ENCODE measurements at places on chromosomes 3 and 15.
A peak's percentile ranks its signal among the peaks of the same experiment; 100 is the strongest.

DNA sequence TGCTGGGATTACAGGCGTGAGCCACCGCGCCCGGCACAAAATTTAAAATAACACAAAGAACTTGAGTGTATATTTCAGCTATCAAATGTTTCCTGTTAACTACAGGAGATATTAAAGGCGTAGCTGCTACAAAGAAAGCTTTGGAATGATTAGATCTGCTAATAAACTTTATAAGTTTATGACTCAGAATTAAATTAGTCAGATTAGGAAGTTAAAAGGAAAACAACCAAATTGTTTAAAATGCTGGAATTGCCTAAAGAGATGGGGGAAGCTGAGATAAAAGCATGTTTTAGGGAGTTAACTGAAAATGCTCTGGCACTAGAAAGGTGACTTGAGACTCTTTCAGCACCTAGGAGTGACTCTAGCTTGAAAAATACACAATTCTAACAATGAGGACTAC is 58.9 kb downstream of the COL8A1 start:
- DNase-seq: no peak

DNA sequence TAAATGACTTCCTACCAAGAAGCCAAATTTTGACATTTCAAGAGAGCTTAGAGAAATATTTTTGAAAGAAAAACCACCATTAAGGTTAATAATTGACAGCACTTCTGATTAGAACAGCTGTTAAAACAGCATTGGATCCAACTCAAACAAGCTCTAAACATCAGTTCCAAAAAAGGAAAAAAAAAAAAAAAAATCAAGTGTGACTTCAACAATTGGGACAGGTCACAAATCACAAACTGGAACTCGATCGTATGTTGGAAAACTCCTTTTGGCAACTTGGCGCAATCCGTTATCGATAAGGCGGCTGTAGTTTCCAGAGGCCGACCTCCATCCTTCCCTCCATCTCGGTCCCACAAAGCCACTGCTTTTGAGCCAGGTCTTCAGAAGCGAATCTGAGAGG is 17.8 kb downstream of the TLE3 start:
- no peak for DNase-seq

DNA sequence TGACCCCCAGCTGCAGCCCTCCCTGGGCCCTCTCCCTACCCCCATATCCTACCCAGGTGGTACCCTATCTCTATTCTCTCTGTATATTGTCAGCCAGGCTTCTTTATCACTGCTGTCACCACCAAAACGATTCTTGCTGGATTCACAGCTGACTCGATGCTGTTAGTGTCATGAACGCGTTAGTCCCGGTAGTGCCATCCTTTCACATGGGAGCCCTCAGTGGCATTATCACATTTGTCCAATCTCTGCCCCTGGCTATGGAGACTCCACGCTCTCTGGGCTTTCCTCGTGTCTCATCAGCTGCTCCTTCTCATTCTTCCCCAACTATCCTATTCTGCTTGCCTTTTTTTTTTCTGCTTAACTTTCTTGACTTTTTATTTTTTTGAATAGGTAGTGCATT is 7.0 kb downstream of the SCAMP5 start:
- DNase-seq: no peak

- DNase-seq: no peak
Measured at GRCh38 chr3:111803123-111803593, 55.9 kb upstream of the PHLDB2 start.

DNA sequence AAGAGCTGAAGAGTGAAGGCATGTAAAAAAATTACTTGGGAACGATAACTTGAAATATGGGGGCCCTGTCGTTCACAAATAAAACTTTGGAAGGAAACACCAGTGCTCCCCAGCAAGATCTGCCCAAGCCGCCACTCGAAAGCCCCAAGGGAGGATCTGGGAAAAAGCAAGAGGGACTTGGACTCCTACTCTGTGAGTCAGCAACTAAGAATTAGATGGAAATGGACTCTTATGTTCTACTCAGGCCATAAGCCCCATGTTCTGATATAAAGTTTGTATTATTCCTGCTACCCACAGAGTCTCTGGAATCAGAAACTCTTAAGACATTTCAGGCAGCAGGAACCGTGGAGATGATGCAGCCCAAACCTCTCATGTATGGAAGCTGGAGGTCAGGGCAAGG is 75.7 kb downstream of the ITGB5 start:
- no peak for DNase-seq

- DNase-seq: no peak
Measured at GRCh38 chr3:70990723-70991122, 592.8 kb downstream of the FOXP1 start.

- peak; percentile 57 for DNase-seq
Measured at GRCh38 chr15:83565553-83566159, 88.3 kb upstream of the ADAMTSL3 start.

DNA sequence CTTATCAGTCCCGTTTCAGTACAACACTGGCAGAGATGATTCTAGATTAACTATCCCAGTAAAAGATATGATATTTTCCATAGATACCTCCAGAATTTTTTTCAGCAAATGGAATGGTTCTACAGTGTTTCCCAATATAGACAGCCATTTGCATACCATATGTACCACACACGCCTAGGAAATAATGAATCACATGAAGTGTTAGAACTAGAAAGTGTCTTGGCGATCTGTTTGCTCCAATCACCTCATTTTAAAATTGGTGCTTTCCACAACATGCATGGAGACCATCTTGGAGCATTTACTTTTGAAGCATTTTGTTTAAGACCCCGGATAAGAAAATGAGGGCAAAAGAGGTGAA is 2.0 kb downstream of the C2CD4A start:
- peak; percentile 20 for DNase-seq

- peak; percentile 55 for DNase-seq
Measured at GRCh38 chr3:51987568-51987967, 4.2 kb downstream of the ACY1 start.

DNA sequence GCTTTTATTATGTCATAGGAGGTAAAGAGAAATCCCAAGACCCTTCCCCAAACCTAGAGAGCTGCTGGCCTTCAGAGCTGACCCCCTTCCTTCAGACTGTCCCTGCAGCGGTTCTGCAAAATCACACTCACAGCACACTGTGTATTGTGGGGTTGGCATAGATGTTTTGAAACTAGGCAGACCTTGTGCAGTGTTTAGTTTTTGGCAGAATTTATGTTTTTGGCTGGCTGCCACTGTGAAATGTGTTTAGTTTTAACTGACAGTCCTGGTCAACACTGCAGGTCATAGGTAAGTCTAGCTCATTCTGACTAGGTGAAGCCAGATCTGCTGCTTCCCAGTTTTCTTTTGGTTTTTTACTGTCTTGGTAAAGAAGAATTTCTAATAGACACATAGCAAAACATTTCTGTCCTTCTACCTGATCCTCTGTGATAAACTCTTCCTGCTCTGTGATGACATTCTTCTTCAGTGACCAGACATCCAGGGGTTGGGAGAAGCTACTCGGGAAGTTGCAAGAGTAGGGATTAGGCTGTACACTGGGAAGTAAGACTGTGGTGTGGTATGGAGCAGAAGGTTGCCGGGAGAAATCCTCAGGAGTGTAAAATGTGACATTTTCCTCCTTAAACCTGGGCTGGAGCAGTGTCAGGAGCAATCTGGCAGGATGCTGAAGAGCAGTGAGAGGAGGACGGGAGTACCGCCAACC is 209.6 kb upstream of the MCTP2 start:
- DNase-seq: no peak

DNA sequence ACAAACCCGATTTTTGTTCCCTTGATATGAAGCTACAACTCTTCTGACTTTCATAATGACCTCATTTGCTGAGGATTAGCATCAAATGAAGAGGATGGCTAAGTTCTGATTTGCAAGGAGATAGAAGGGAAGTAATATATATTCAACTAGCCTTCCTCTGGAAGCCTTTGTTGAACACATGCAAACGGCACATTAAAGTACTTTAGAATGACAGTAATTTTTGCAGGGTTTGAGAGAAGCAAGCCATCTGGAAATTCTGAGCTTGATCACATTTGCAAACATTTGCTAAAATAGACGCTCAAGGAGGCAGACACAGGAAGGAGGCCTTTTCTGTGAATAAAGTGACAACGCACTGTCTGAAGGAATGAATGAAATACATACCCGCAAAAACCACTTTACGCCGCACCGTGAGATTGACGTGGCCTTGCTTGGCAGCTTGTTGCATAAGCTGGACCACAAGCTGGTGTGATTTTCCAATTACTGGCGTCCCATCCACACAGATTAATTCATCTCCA is 657.2 kb downstream of the MAGI1 start:
- no peak for DNase-seq

DNA sequence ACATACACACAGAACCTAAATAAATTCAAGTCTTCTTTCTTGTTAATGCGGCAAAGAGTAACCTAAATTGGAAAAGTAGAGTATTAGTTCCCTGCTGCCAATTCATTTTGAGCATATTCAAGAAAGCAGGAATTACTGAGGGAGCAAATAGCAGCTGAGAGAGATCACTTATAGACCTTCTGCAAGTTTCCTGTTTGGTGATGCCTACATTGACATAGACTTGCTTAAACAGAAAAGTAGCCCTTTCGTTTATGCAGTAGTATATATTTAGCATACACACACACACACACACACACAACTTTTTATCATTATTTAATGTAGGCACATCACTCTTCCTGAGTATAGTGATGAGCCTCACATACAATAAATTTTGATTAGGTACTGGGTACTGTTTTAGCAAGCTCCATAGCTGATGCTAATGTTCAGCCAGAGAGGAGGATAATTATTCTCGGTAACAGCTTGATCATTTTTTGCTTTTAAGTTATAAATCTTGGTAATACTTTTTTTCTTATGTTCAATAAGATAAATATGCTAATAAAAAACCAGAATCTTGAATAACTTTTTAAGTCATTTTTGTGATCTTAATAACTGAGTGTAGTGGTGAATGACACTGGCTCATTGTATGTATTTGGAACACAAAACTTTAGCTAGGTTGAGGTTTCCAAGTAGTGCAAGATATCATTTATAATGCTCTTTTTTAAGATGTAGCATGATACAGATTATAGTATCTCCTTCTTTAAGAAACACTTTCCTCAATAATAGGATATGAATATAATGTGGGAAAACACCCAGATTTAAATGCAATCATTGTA is 174.7 kb downstream of the MBNL1 start:
- DNase-seq: no peak

- peak; percentile 28 for DNase-seq
Measured at GRCh38 chr15:75648156-75649000, 666 bp downstream of the SNX33 start.

- no peak for DNase-seq
Measured at GRCh38 chr15:99158626-99159412, 53.9 kb downstream of the SYNM start.

DNA sequence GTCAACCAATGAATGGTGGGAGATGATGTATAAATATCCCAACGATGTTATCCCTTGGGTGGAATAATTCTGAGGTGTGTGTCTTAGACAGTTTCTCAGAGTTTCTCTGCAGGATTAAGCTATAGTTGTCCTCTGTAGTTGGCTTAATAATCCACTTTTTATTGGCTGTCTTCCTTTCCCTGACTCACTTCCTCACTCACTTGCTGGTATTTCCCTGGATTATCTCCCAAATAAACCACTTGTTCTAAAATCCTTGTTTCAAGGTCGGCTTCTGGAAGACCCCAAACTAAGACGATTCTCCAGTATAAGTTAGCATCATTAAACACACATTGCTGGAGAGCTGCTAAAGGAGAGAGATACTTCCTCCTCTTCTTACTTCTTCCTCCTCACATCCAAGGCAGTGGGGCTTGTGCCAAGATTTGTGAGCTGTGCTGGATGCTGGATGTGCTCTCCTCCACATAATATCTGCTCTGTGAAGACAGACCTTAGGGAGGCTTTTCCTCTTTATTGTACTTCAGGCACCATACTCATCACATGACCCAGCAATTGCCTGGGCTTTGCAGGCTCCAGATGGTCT is 22.5 kb upstream of the ROPN1 start:
- DNase-seq: no peak

- DNase-seq: no peak
Measured at GRCh38 chr15:39804026-39804425, 21.4 kb upstream of the FSIP1 start.

DNA sequence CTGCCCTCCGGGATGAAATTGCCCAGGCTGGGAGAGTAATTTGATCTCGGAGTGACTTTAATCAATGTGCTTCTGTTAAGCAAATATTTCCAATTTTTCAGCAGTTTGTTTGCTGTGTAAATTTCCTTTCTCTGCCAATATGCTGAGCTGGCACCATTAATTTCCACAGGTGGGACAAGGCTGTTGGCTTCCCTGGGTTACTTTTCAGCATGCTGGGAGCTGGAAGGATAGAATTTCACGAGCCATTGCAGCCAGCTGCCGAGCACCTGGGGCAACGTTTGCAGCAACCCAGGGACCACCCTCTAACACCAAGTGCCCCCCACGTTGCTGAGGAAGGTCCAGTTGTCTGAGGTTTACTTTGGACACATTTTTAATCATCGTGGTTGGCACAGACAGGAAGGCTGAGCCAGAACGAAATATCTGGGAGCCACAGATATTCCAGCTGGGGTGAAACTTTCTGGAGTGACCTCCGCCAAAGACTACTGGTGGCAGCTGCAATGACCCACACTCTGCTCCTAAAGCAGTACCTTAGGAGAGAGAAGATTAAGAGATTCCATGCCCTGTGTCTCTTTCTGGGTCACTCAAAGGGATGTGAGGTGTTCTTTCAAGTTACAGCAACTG is 293.3 kb upstream of the RGMA start:
- DNase-seq: no peak

DNA sequence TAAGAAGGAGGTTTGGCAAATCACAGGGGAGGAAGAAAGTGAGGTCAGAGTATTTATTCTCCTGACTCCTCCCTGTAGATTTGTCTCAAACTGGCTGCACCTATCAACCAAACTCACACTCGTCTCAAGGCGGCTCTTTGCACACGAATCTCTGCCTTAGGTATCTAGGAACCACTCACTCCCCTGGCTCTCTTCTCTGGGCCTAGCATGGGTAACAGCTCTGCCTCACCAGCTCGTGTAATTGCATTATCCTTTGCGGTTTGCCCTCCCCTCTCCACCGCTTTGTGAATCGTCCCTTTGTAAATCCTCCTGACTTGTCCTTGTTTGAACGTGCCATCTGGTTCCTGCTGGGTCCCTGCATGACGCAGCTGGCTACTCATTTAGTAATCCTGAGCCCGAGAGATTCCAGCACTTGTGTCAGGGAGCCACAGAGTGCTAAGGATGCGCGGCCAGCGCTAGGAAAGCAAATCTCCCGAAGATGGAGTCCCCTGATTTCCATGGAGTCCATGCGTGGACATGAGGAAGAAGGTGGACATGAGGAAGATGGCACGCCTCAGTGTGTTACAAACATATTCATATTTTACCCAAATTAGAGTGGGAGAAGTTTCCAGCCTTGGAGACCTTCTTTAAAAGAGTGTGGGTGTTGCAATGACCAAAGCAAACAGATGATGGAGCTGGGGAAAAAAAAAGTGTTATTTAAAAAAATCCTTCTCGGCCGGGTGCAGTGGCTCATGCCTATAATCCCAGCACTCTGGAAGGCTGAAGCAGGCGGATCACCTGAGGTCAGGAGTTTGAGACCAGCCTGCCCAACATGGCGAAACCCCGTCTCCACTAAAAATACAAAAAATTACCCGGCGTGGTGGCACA is 26.7 kb downstream of the NRROS start:
- no peak for DNase-seq

All from hematopoietic multipotent progenitor cell treated with erythropoietin and hydrocortisone succinate and interleukin-3 and kit ligand, for 6 days (in vitro differentiated cells).